ENCODE measurements at places on chromosomes 13 and 19. TPM values are rescaled to one million over a fixed set of nuclear protein-coding genes. Genes with fewer than 3 reads are reported as not detected.

TNNT1 gene
- total RNA-seq: 1.2 TPM

ADGRE1 gene
- total RNA-seq: not detected

GPC6 gene
- total RNA-seq: 23.1 TPM

COX6B2 gene
- not detected for total RNA-seq

WDR88 gene
- not detected for total RNA-seq

PPP2R1A gene
- total RNA-seq: 113 TPM

ZNF546 gene
- total RNA-seq: 5.6 TPM

ENOX1 gene
- 1.2 TPM for total RNA-seq

C1QTNF9 gene
- not detected for total RNA-seq

RANBP3 gene
- 32.5 TPM for total RNA-seq

SIGLEC12 gene
- total RNA-seq: not detected

HAUS8 gene
- total RNA-seq: 3.6 TPM

DHDH gene
- 0.12 TPM for total RNA-seq

IGFL3 gene
- total RNA-seq: not detected

BORCS8 gene
- total RNA-seq: 18.9 TPM

ZNF829 gene
- total RNA-seq: 2.7 TPM

ELANE gene
- 0.12 TPM for total RNA-seq

ZNF600 gene
- total RNA-seq: 2.6 TPM

TFDP1 gene
- 44.1 TPM for total RNA-seq

All from aortic smooth muscle cell (primary cell).